ENCODE measurements at places on chromosomes 16 and 17.
A peak's percentile ranks its signal among the peaks of the same experiment; 100 is the strongest.

- no peak for DNase-seq
These were observed 85.7 kb upstream of the HS3ST2 start for GRCh38 chr16:22728167-22728836.

GRCh38 chr17:47686276-47686635, 7.7 kb upstream of the TBKBP1 start:
- no peak for DNase-seq

GRCh38 chr17:80364091-80364691, 50.8 kb upstream of the ENDOV start:
- DNase-seq = no peak

- DNase-seq = no peak
These were observed 6.4 kb upstream of the NAT9 start for GRCh38 chr17:74782571-74782970.

DNA sequence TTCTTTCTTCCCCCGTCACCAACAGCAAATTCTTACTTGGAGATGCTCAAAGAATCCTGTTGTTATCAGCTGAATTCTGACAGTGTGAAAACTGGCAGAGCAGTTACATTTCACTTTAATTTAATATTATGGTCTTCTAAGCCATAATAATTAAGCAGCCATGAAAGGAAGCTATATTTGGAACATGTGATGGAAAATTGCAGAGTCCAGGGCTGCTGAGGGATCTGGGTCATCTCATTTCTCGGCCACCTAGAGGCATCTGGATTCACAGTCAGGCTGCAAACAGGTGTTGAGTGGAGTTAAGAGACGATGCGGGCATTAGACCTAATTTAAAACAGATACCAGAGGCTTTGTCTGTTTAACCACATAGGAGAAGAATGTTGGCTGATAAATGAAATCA, 38.4 kb downstream of the CHD9NB start:
- no peak for DNase-seq

- no peak for DNase-seq
These were observed 11.3 kb upstream of the SLC39A11 start for GRCh38 chr17:73103641-73104335.

GRCh38 chr17:76497979-76498875, 3.0 kb downstream of the RHBDF2 start:
- DNase-seq = peak; percentile 56

DNA sequence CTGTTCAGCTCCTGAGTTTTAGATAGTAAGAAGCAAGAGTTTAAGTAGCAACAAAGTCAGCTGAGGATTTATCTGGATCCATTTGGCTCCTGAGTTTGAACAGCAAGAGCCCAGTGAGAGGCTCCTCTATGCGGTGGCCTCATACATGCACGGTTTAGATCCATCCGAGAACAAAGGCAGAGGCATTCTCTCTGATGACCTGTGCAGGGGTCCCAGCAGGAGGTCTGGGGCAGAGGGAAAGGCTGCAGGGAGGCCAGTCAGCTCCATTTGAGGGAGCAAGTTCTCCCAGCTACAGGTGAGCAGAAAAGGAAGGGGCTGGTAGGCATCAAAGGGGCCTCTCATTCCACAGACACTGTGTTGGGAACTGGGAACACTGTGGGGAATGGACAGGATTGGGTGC, 16.5 kb downstream of the PITPNM3 start:
- DNase-seq = no peak

GRCh38 chr17:76446449-76447231, 6.3 kb downstream of the UBE2O start:
- DNase-seq = no peak

DNA sequence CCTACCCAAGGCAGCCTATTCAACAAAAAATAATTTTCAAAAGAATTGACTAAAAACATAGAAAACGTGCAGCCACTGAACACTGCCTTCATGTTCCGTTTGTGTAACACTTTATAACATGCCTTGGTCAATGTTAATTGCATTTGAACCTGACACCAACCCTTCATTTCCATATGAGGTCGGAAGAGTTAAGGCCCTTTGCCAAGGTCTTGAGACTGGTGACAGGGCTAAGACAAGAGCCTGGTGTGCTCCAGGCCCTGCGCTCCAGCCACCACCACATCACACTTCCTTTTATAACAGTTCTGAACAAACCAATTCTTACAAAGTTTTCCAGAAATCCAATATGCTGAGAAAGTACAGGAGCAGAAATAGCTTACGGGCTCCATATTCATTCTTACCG, 4.2 kb downstream of the BBS2 start:
- DNase-seq = no peak
